ENCODE measurements at places on chromosomes 1 and 21.

- DNase-seq: no peak
Measured at GRCh38 chr1:29424266-29424665, 187.9 kb downstream of the PTPRU start.

- no peak for DNase-seq
Measured at GRCh38 chr1:48469616-48470480, 2.2 kb downstream of the SPATA6 start.

GRCh38 chr1:65670518-65670917, 122.2 kb upstream of the PDE4B start:
- no peak for DNase-seq

- DNase-seq: no peak
Measured at GRCh38 chr21:41647806-41648561, 118.9 kb downstream of the RIPK4 start.

DNA sequence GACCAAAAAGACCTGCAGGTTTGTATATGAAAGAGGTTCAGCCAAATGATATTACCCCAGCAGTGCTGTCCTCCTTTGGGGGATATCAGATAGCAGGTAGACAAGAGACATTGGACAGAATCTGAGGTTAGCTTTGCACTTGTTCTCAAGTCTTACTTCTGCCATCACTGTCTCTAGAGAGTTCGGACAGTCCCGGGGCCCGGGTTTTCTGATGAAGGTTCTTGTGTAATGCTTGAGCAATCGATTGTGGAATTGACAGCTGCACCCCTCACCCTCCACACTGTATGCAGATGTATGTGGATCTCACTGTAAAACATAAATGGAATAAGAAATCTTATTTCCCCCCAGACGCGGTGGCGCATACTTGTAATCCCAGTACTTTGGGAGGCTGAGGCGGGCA, 56.2 kb upstream of the MORC3 start:
- DNase-seq: no peak

- no peak for DNase-seq
Measured at GRCh38 chr21:31914472-31914871, 41.7 kb downstream of the HUNK start.

GRCh38 chr1:14964711-14965055, 188.9 kb upstream of the TMEM51 start:
- DNase-seq: no peak

DNA sequence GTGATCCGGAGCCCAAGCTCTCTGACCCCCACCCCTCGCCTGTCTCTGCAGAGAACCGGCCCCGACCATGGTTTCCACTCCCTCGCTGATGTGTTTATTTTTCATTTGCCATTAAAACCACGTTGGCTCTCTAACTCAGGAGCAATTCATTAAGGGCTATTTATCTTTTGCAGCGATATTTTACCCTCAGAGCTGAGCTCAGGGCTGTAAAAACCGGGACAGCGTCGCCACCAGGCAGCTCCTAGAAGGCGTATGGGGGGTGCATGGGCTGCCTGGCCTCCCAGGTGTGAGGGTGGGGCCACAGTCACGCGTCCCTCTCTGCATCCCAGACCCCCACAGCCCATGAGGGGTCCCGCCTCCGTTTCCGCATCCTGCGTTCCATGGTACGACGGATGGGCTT, 71.4 kb downstream of the PRDM16 start:
- no peak for DNase-seq

- DNase-seq: no peak
Measured at GRCh38 chr1:150150133-150151021, 661 bp downstream of the PLEKHO1 start.

DNA sequence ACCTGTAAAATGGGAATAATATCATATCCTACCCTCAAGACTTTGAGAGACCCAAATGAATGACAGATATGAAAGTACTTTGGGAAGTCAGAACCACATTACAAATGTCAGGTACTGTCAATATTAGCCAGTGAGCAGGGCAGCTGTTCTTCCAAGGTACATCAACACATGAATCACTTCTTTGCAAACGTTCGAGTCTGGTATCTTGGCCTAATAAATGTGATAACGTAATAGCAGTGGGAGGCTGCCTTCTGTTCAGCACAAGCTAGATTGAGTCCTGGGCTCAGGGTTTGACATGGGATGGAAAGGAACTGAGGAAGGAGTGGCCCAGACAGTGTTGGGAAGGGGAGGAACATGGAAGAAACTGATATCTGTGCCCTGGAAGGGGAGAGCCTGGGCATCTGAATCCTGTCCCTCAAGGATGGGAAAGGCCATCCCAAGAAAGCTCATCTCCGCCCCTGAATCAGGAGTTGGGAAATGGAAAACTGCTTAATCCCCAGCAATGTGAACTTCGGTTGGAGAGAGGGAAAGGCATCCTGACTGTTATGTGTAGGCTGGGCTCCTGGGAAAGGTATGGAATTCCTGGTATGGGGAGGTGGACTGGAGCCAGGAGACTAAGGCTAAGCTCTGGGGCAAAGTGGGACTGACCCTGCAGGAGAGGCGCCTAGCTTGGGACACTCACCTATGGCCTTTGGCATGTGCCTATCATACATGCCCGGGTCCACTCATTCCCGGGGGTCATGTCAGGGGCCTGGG, 14.3 kb downstream of the KCNC4 start:
- DNase-seq: no peak
